ENCODE measurements at places on chromosomes 12 and 14.

DNA sequence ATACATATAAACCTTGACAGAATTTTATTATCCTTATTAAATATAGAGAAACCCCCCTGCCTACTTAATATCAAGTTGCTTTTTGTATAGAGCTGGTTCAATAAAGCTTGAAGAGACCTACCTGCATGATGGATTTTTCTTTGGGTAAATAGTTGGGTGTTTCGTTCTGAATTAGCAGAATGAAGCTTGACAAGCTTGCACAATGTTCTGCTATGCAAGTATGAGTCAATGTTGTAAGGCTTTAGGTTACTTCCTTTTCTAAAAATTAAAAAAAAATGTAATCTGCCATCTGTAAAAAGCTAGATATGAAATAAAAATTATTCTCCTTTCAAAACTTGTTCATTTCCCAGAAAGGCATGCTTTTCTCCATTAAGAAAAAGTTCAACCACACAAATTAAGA lies 1662.6 kb upstream of the SEL1L start:
- DNase-seq = no peak

DNA sequence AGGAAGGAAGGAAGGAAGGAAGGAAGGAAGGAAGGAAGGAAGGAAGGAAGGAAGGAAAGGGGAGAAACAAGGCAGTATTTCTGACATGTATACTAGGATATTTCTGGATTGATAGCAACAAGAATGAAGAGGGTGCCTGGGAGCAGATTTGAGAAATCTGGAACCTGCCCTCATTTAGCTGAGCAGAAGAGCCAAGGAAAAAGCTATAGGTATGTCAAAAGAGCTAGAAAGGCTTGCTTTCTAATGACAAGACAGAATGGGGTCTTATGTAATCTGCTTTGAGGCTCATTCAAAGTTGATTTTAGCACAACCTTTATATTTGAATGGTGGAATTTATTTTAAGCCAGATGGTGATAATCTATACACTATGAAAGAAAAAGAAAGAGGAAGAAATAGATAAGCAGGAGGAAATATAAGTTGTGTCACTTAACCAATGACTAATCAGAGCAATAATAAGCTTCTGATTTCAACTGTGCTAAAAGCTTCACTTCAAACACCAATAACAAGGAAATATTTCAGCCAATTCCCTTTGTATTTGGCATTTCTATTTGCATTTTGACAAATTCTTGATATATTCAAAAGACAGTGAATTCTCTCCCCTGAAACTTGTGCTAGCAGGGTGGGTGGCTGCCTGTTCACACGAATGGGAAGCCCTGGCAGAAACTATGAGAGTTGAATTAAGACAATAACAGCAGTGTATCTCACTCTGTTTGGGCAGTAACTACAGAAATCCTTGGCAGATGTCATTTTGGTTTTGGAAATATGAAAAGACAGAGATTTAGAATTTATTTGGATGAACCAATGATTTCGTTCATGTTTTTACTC lies 76.3 kb upstream of the FLRT2 start:
- no peak for DNase-seq

DNA sequence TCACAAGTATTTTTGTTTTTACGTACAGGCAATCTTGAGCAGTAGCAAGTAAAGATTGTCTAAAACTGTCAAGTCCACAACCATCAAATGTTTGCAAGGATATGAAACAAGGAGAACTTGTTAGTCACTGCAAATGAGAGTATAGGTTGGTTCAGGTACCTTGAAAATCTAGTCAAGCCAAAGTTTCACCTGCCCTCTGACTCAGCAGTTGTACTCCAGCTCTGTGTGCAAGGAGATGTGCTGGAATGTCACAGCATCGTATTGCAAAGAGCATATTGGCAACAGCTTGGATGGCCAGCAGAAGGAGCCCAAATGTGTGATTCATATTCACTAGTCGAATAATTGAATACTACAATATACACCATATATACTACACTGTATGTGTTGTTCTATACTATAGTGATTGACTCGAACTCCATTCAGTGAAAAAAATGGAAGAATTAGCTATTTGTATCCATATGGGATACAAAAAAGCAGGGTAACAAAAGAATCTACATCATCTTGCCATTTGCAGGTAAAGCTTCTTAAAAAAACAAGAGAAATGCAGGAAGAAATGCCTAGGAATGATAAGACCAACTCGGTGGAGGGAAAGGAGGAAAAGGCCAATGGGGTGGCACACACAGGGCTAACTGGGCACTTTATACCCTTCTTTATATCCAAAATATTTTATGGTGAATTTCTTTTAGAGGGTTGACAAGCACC lies 44.0 kb downstream of the EID3 start:
- no peak for DNase-seq

GRCh38 chr14:77319422-77319821 lies 1.3 kb downstream of the POMT2 start:
- DNase-seq = no peak

GRCh38 chr14:86790408-86791364 lies 1202.3 kb downstream of the GALC start:
- DNase-seq = no peak

GRCh38 chr14:70655110-70655826 lies 13.6 kb downstream of the TTC9 start:
- no peak for DNase-seq

DNA sequence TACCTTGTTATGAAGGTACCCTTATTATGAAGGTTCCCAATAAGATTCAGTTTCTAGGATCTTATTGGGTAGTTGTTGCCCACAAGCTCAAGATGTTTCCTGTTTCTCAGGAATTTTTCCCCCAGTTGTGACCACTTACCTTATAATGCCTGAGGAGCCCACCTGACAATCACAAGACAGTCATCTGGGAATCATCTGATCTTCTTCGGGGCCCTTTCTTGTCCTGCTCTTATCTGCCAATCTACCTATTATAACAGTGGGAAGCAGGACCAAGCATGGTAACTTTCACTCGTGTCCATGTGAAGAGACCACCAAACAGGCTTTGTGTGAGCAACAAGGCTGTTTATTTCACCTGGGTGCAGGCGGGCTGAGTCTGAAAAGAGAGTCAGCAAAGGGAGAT lies 825.5 kb downstream of the BCL11B start:
- DNase-seq = no peak

DNA sequence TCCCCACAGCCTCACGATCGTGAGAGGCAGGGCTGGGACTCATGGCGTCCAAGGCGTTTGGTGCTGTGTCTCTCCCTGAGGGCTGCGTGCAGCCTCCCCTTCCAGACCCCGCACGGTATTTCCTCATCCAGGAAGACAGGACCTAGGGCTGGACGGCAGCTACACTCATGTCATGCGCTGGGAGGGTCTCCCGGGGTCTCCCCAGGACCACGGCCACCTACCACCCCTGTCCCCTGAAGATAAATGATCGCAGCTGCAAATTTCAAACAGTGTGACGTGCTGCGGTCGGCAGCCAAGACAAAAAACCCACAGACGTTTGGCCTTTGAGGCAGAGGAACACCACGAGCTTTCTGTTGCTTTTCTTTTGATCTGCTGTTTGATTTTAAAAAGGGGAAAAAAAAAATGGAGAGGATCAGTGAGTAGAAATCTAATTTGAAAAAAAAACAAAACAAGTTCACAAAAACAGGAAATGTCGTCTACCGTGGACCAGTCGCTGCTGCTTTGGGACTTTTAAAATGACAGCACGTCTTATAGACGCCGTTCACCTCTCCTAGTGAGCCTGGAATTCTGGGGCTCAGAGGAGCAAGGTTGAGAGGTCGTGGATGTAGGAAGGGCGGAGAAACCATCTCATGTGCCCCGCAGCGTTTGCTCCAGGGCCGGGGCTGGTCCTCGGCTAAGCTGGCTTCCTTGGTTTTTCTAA lies 237.6 kb downstream of the SLC41A2 start:
- DNase-seq = no peak

DNA sequence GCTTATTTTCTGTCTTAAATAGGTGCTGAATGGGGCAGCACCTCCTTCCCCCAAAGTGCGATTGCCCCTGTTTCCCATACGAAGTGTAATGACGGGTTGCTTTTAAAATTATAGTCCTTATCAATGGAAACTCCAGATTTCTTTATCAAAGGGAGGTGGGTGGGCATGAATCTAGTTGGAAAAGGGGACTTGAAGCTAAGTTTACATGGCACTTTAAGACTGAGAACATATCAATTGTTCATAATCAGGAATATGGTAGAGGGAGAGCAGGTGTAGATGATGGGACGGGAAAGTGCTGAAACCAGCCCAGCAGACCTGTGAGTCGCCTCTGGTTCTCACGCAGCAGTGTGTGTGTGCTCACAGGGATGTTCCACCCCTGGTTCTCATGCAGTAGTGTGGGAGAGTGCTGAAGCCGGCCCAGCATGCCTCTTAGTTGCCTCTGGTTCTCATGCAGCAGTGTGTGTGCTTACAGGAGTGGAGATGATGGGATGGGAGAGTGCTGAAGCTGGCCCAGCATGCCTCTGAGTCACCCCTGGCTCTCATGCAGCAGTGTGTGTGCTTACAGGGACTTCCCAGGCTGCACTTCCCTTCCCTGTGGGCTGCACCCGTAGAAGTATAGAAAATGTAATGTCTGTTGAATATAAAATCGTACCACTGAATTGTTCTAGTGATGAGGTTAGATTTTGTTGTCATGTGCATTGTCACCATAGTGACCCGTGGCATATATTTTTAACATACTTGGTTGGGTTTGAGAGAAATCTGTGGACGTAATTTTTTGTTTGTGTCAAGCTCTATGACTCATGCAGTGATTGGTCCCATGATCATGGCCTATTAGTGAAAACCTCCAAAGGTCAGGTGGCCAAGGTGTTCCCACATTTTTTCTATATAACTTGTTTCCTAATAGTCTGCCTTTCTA lies 51.6 kb downstream of the GPATCH2L start:
- no peak for DNase-seq

GRCh38 chr12:89192429-89192828 lies 159.9 kb downstream of the DUSP6 start:
- DNase-seq = no peak

DNA sequence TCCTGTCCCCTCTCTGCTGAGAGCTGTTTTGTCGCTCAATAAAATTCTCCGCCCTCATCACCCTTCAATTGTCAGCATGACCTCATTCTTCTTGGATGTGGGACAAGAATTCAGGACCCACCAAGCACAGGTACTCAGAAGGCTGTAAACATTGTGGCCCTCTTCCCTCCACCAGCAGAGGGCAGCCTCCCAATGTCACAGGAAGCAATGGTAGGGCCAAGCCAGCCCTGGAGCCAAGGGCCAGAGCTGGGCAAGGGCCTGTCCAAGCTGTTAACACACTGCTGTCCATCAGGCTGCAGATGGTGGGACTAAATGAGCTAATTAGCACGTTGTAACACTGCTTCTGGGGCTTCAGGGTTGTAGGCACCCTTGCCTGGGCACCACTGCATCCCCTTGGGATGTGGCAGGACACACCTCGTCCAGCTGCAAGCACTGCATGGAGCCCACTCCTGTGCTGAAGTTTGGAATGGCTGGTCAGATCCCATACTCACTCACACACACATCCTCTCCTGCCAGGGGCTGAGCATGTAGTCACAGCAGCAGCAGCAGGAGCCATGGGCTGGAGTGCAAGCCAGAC lies 62.7 kb upstream of the HECTD1 start:
- no peak for DNase-seq

DNA sequence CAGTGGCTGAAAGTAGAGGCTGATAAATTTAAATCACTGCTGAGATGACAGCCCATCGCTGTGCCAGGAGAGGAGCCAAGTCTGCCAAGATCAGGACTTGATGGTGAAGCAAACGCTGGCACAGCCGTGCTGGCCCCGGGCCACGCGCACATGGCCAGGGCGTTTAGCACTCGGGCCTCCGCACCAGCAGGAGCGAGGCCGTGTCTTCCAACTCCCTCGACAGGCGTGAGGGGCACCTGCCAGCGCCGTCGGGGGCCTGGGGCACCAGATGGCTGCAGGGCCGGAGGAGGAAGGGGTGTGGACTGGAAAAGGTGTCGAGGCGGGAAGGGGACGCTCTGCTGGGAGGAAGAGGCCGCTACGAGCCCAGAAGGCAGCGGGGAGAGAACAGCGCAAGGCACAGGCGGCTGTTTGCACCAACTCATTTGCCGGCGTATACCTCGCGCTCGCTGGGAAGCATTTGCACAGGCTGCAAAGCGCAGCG lies 29.5 kb downstream of the RIMBP2 start:
- DNase-seq = no peak

DNA sequence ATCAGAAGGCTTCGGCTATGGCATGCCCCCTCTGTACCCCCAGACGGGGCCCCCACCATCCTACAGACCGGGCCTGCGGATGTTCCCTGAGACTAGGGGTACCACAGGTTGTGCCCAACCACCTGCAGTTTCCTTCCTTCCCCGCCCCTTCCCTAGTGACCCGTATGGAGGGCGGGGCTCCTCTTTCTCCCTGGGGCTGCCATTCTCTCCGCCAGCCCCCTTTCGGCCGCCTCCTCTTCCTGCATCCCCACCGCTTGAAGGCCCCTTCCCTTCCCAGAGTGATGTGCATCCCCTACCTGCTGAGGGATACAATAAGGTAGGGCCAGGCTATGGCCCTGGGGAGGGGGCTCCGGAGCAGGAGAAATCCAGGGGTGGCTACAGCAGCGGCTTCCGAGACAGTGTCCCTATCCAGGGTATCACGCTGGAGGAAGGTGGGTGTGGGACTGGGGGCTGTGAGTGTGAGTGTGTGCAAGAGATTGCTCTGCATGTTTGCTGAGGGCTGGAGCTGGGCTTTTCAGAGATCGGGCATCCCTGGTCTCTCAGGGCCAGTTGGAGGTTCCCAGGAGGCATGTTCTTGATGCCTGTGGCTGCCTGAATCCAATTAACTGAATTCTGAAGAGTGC lies 8.6 kb downstream of the NFATC4 start:
- no peak for DNase-seq

GRCh38 chr14:69671365-69672030 lies 60.1 kb downstream of the SUSD6 start:
- no peak for DNase-seq

DNA sequence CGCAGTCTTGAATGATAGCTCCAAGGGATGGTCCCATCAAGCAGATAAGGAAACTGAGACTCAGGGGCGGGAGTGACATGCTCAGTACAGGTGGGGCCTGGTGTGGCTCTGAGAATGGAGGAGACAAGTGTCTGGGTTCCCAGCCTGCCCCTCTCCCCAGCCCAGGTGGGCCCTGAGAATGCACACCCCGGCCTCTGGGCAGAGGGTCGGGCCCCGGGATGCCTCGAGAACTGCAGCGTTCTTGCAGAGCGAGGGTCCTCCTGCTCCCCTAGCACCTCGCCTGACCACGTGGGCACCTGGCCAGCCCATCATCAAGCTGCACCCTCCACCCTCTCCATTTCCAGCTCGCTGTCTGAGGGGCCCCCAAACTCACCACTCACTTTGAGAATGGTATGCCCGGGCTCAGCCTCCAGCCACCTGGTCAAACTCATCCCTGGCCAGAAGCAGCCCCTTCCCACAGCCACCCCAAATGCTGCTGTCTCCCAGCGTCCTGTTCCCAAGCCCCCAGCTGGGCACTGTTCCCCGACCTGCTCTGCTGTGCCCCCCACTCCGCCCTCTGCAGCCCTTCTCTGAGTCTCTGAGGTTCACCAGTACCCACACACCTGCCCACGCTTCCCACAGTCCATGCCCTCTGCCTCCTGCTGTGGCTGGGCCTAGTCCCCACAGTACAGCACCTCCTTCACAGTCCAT lies 44.3 kb downstream of the CYP46A1 start:
- no peak for DNase-seq

DNA sequence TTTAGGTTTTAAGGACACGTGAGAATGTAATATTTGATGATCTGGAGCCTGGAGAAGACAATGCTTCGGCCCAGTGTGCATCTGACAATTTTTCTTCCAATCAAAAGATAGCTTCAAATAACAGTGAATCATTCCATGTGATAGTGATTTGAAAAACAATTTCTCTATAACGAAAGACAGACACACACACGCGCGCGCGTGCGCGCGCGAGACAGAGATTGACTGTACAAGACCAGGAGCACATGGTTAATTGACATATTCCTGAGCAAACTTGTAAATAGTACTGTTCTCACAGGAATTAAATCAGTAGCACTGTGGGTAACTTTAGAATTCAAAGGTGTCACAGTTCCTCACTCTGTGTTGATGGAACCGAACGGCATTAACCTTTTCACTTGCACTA lies 287.5 kb upstream of the LMO3 start:
- DNase-seq = no peak

Measured in tibial nerve (tissue), 4 donors.